ENCODE measurements at places on chromosomes 2 and 18.

- DNase-seq: no peak
Measured at GRCh38 chr2:238091436-238092060, 8.6 kb upstream of the ESPNL start.

DNA sequence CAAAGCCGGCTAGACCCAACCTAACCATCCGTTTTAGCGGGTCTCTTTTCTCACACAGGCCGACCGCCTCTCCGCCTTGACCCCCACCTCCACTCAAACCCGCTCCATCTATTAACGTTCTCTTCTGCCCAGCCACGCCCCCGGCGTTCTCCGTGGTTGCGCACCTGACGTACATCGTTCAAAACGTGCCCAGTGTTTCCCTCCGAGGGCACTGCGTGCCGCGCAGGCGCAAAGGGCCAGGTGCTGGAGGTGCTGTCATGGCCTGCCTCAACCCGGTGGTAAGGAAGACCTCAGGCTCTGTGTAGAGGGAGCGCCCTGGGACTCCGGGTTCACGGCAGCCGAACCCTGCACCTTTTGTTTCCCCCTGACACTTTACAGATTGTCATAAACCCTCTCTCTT lies at the start of gene GTF2A1L:
TSS of gene GTF2A1L (plus strand) at position 239 of the 400 bp plus-strand sequence. CDS start at position 258, 19 bp downstream.
- DNase-seq: no peak

DNA sequence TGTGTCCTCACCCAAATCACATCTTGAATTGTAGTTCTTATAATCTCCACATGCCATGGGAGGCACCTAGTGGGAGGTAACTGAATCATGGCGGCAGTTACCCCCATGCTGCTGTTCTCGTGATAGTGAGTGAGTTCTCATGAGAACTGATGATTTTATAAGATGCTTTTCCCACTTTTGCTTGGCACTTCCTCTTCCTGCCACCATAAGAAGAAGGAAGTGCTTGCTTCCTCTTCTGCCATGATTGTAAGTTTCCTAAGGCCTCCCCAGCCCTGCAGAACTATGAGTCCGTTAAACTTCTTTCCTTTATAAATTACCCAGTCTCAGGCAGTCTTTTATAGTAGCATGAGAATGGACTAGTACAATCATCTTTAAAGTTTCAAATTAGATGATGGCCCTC lies 902.4 kb upstream of the PIK3C3 start:
- DNase-seq: no peak

DNA sequence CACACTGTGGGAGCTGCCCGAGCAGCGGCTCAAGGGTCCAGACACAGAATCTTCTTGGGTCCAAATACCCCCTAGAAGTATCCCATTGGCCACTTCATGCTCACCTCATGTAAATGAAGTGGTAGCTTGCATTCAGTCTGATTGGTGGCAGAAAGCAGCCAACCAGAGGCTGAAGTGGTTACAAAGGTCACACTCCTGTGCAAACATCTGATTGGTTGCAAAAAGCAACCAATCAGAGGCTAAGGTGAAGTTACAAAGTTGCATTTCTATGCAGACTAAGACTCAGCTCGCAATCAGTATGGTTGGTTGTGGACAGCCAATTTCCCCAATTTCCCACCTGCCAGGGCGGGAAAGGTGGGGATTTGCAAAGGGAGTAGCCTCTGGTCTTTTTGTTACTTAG lies 94.3 kb downstream of the DGKD start:
- no peak for DNase-seq

GRCh38 chr2:63983986-63984605 lies 35.1 kb downstream of the VPS54 start:
- no peak for DNase-seq

GRCh38 chr2:13015532-13016320 lies 299.0 kb downstream of the TRIB2 start:
- no peak for DNase-seq

DNA sequence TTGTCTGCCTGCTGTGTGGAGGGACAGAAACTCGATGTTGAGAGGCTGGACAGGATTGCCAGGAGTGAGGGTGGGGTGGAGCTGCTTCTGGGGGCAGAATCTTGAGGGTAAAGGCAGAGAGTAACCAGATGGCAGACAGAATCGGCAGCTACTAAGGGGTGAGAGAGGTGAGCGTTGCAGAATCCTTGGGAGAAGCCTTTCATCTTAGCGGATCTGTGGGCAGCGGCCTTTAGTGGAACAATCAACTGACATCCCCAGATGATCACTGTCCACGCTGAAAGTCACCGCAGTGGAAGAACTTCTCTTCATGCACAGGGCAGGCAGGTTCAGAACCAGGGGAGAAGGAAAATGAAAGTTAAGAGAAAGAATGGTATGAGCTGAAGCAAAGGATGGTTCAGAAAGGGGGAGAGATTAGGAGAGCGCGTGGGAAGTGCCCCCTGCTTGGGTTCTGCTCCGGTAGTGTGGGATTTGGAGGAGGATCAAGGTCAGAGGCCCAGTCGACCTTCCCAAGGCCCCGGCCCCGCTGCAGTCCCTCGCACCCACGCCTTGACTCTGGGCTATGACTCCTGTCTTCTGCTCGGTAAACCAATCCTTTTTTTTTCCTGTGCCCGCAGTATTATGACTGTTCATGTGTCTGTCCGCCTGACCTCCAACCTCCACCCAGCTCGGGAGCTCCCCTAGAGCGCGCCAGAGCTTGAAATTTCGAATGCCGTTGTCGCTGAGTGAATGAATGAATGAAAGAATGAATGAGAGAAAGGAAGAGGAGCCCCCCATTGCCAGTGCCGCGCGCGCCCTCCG lies 584 bp downstream of the BOLA3 start:
- no peak for DNase-seq

DNA sequence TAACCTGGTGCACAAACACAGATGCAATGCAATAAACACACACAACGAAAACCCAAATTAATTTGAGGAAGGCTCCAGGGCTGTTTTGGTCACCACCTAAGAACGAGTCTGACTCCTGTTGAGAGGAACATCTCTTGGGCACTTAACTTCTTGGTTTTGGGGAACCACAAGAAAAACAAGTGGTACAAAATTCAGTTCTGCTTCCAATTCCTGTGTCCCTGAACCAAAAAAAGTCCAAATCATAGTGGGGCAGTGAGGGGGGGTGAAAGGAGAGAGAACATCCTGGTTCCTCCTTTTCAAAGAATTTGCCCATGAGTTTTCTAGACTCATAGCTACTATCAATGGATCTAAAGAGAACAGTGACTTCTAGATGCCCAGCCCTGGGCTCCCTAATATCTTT lies 143.6 kb downstream of the COL4A4 start:
- DNase-seq: no peak

DNA sequence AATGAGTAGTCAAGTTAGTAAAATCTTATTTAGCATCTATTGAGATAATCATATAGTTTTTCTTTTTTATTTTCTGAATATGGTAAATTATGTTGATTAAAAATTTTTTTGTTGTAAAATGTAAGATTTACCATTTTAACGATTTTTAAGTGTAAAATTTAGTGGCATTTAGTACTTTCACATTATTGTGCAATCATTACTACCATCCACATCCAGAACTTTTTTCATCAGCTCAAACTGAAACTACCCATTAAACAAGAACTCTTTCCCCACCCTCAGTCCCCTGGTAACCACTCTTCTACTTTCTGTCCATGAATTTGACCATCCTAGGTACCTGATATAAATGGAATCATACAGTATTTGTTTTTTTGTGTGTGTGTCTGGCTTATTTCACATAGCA lies 11.1 kb downstream of the RAB3GAP1 start:
- DNase-seq: no peak

DNA sequence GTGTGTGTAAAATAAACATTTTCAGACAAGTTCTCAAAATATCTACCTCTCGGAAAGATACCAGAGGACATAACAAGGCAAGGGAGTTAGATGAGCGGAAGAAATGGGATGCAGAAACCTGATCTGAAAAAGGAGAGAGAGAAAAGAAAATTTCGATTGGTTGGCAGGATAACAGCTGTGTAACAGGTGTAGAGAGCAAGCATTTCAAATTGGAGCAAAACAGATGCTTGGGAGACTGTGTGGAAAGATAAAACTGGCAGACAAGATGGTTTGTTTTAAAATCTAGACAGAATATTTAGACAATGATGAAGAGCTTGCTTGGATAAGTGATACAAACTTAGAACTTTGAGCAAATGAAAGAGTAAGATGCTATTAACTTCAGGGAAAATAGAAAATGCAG lies 20.2 kb downstream of the CHST9 start:
- DNase-seq: no peak

DNA sequence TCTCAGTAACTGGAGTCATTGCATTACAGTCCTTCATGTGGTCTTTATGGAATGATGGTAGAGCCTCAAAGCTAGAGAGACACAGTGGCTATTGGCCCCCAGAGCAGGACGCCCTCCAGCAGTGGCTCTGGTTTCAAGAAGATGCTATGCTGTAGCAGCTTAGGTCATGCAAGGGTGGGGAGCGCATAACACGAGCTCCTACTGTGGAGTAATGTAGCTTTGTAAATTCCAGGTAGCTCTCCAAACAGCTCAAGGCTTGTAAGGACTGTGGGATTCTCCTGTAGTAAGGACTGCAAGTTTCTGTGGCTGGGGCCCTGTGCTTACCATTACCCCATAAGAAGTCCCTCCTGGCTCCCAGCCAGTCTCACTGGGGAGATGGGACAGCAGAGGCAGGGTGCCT lies 15.6 kb downstream of the APLF start:
- no peak for DNase-seq

DNA sequence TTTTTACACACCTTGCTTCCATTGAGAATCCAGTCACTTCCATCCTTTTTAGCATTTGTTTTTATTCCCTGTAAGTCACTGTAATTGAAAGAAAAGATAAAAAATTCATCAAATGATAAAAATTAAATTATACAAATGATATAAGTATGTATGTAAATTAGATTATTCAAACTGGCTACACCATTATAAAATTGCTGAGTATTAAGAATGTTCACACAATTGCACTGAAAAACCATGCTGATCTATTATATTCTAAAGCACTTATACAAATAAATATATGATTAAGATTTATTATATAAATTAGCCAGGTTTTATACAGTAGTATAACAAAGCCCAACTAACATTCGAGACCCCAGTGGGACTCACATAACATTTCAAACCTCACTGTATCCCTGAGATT lies 15.1 kb downstream of the ACADL start:
- DNase-seq: no peak

DNA sequence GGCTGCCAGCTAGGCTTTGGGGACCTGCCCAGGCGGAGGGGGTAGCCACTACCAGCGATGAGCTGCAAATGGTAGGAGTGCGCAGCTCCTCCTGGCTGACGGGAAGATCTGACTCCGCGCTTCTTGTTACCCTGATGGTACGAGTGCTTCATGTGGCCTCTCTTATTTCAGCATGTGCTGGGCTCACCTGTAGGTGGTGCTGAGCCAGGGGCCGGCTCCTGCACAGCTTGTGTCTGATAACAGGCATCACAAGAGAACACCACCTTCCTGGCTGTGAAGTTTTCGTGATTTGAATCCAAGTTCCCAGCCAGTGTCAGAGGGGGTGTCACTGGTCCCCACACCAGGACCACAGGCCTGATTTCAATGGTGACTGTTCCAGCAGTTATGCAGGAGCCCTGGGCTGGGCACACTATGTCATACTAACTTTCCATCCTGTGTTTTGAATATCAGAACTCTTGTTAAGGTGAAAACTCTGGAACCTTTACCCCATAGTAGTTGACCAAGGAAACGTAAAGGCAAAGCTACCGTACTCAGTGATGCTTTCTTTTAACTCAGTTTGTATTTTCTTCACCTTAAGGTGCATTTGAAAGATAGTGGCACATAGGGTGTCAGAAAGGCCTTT lies 28.0 kb downstream of the APCDD1 start:
- DNase-seq: no peak

- DNase-seq: no peak
Measured at GRCh38 chr2:130327703-130328527, 14.8 kb upstream of the IMP4 start.

DNA sequence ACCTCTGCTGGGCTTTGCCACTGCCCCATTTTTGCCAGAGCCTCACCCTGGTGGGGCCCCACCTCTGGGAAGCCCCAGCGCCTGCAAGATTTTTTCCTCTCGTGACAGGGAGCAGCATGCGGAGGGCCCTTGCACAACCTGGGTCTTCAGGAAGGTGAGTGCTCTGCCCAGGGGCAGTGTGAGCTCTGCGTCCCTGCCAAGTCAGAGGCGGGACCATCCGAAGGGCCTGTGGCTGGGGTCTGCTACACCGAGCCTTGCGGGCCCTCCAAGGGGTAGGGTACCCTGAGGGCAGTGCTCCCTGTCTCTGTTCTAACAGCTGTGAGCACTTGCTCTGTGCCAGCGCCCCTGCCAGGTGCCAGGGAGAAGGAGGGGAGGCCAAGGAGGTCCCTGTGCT lies 5.8 kb upstream of the ODC1 start:
- no peak for DNase-seq

DNA sequence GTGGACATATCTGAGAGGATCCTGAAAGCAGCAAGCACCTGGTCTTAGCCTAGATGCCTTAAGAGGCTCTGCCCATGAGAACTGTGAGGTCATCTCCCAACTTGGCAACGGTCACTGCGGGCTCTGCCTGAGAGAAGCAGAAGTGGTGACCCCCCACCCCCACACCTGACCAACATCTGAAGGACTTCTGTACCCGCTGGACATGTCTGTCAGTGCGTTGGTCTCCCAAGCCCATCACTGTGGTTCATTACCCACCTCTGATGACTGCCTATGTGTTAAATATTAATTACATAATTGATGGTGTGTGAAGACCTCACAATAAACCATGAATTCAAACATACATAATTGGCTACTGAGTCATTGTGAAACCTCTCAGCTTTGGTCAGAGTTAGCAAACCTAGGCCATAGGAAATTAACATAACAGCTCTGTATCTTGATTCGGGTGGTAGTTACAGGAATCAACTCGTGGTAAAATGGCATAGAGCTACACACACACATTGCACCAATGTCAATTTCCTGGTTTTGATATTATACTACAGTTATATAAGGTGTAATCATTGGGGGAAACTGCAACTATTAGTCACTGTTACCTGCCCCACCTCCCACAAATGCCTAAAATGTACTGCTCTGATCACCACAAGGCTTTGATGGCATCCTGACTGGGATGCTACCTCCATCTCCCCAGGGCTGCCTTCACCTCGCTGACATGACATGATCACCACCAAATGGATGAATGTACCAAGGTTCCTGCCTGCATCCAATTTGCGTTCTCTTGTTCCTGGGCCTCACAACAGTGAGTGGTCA lies 4.3 kb upstream of the GALNT1 start:
- DNase-seq: no peak
